GM12892 (cell line): ENCODE measurements at places on chromosomes 6 and 20.

GRCh38 chr6:45987856-45988255 lies 27.8 kb downstream of the CLIC5 start:
- DNase-seq, result no peak

- DNase-seq, result no peak
Observed at GRCh38 chr6:55869674-55870073, 5.7 kb downstream of the BMP5 start.

GRCh38 chr6:153698637-153699036 lies 340.4 kb upstream of the OPRM1 start:
- no peak for DNase-seq

DNA sequence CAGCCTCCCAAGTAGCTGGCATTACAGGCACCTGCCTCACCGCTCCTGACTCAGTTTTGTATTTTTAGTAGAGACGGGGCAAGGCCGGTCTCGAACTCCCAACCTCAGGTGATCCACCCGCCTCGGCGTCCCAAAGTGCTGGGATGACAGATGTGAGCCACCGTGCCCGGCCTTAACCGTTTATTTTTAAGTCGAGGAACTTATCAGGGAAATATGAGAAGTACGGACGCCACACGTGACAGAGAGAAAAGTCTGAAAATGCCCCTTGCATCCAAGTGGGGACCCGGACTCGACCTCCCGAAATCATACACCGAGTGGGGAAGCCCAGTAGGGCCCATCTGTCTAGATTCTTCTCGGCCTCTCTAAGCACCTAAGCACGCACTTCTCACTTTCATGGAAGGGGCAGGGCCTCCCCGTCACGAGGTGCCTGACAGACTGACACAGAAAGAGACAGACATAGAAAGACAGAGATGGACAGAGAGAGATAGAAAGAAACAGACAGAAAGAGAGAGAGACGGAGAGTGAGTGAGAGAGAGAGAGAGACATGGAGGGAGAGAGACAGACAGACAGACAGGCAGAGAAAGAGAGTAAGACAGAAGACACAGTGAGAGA lies 756.5 kb upstream of the DEFB115 start:
- DNase-seq, result no peak

DNA sequence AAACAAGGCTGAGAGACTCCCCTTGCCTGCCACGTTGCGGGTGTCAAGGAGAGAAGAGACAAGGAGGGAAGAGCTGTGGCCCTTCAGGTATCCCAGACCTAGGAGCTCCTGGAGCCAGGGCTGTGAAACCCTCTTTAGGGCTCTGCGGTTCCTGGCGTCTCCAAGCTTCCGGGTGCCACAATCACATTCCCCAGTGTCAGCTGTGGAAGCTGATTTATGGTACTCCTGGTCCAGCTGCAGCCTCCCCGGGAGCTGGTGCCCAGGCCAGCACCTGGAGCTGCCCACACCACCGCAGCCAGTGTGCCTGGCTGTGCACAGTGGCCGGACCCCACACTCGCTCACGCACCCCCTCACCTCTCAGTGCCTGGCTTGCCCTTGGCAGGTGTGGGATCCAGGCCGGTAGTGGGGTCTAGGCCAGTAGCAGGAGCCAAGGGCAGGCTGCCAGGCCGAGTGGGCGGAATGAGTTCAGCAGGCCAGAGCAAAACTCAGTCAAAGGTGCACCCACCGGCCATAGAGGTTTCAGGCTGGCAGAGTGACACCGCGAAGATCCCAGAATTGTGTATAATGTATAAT lies 58.9 kb upstream of the L3MBTL3 start:
- DNase-seq, result no peak

DNA sequence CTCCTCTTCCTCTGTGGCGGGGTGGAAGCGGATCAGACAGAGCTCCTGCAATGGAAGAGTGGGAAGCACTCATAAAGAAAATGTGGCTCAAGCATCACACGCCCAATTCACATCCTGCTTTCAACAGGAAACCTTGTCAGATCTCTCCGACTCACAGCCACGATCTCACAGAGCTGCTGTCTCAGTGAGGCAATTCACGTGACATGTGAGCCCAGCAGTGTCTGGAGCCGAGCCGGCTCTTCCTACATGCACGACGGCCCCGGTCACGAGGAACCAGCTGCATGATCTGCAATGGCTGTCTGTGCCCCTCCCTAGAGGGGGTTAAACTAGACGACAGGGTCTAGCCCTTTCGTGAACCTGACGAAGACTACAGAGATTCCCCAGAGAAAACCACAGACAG lies 29.5 kb upstream of the TCFL5 start:
- no peak for DNase-seq

GRCh38 chr20:24045621-24046318 lies 57.2 kb upstream of the GGTLC1 start:
- DNase-seq, result no peak

DNA sequence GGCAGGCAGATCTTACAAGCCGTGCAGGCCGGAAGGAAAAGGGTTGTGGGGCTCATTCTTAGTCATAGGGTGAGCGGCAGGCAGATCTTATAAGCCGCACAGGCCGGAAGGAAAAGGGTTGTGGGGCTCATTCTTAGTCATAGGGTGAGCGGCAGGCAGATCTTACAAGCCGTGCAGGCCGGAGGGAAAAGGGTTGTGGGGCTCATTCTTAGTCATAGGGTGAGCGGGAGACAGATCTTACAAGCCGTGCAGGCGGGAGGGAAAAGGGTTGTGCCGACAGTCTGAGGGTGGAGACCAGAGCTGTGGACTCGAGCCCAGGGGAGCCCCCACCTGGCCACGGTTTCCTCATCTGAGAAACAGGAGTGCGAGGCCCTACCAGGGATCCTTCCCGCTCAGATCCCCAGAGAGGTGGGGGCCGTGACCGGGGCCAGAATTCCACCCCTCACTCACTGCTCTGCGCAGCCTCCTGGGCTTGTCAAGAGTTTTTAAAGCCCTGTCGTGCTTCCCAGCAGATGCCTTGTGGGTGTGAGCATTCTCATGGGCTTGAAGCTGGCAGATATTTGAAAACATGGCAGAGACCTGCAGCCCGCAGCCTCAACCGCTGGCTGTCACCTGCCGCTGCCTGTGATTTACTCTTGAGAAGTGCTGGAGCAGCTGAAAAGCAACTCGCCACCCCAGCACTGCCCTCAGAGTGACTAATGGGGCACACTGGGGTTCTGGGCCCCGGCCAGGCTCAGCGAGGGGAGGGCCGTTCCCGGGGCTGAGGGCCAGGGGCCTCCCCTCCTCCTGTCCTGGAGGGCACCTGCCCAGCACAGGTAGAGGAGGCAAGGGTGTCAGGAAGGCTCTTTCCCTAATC lies 31.9 kb downstream of the NTSR1 start:
- DNase-seq, result peak; percentile 95

DNA sequence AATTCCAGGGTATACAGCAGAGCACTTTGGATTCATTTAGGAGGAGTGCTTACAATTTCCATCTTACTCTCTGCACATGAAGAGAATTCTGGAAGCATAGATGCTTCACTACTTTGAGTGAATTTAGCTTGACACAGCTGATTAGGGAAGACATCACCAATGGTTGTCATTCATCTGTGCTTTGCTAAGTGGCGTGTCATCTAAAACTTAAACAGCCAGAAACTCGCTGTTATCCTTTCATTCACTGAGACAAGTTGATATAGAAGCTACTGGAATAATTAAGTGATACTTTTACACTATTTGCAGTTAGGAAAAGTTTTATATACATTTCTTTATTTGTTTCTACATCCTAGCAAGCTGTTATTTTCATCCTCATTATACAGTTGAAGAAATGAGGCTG lies 635.3 kb upstream of the FLRT3 start:
- no peak for DNase-seq

GRCh38 chr6:84847390-84848160 lies 83.2 kb upstream of the TBX18 start:
- no peak for DNase-seq

GRCh38 chr20:56808117-56808725 lies 179.1 kb downstream of the TFAP2C start:
- no peak for DNase-seq

- DNase-seq, result no peak
Observed at GRCh38 chr20:37385659-37386504, 39.9 kb downstream of the SRC start.
